ENCODE measurements at places on chromosomes 6 and 20. TPM values are rescaled to one million over a fixed set of nuclear protein-coding genes. Genes with fewer than 3 reads are reported as not detected.

Gene SOX18
- 30.5 TPM for total RNA-seq

Gene CALHM5
- 2.1 TPM for total RNA-seq

Gene ADGRG6
- 3.6 TPM for total RNA-seq

Gene MLIP
- total RNA-seq = 397 TPM

Gene ERVFRD-1
- total RNA-seq = not detected

- DNase-seq = no peak
Measured at GRCh38 chr20:12180107-12180661, 262.5 kb downstream of the BTBD3 start.

- peak; percentile 42 for DNase-seq
Measured at GRCh38 chr6:1130709-1131108, 181.2 kb upstream of the FOXQ1 start.

DNA sequence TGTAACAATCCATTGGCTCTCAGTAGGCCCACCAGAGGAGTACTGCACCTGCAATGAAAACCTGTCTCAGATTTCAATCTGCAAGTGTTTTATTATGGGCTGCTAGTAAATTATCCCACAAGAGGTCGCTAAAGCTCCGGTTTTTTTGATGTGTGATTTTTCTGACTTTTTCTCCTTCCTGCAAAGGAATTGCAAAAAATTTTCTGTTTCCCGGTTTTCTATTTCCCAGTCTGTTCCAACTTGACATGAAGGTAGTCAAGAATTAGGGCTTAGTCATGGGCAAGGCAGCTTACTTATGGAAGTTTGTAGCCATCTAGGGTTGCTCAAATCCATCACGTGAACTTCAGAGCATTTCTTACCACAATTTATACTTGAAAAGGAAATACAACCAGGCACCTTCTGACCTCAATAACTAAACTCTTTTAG is 38.5 kb upstream of the AHI1 start:
- no peak for DNase-seq

- DNase-seq = peak; percentile 58
Measured at GRCh38 chr20:59752704-59753460, 148.5 kb downstream of the PHACTR3 start.

DNA sequence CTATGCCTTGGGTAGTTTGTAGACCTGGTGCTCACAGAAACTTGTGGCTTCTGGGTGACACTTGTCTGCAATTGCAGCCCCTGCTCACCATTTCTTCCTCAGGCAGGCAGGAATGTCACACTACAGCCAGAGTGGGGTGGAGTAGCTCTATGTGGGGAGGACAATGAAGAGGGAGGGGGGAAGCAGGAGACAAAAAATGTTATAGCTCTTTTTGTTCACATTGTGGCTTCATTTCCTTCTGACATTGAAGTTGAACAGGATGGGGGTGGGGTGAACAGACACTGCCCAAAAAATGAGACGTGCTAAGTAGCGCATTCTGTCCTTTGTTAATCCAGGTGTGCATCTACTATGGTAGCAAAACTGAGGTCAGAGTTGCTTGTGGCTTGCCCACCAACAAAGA is at the start of gene THEMIS:
Gene THEMIS, minus strand, starts transcription at position 124 of the 400 bp plus-strand sequence. CDS start 126 bp downstream, outside the sequence.
- no peak for DNase-seq

DNA sequence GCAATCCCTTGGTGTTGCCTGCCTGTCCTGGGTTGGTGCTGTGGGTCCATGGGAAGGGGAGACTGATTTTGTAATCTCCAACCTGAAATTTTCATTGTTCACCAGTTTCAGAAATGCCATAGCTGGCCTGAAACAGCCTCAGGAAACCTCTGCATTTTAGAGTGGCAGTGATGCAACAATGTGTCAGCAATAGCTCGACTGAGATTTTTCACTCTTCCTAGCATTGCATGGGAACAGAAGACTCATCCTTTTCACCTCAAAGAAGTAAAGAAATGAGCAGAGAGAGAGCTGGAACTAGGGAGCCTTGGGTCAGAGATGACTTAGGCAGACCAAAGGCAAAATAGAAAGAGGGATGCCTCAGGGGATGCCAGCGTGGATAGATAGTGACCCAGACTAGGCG is 23.7 kb upstream of the TMEM14A start:
- no peak for DNase-seq

DNA sequence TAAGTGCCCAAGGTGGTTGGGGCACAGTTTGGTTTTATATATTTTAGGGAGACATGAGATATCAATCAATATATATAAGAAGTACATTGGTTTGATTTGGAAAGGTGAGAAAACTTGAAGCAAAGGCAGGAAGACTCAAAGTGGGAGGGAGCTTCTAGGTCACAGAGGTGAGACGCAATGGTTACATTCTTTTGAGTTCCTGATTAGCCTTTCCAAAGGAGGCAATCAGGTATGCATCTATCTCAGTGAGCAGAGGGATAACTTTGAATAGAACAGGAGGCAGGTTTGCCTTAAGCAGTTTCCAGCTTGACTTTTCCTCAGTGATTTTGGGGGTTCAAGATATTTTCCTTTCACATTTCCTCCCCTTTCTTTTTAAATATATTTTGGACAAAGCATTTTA is 58.0 kb upstream of the SLC35F1 start:
- DNase-seq = no peak

DNA sequence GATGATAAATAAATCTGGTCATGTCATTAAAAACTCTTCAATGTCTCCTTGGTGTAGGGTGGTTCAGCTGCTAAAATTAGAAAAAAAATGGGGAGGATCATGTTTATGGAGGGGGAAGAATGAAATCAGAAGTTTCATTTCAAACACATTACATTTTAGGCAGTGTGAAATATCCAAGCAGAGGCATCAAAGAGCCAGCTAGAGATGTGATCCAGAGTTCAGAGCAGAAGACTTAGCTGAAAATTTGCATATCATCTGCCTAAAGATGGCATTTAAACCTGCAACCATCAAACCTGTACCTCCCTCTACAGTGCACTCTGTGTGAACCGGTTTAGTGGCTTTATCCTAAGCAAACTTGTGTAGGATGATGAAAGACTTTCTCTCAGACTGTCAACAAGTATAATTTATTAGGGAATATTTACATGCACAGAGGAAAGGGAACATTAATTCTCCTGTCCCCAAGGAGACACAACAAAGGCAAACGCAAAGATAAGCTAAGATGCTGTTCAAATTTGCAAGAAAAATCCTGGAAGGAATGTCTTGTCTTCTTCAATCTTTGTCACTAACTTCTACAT is 84.8 kb upstream of the PLEKHG1 start:
- no peak for DNase-seq

GRCh38 chr6:167761794-167762258 is 64.9 kb upstream of the AFDN start:
- no peak for DNase-seq

All from left ventricle myocardium inferior (tissue), 1 donor.